ENCODE measurements at places on chromosomes 2 and 18.

DNA sequence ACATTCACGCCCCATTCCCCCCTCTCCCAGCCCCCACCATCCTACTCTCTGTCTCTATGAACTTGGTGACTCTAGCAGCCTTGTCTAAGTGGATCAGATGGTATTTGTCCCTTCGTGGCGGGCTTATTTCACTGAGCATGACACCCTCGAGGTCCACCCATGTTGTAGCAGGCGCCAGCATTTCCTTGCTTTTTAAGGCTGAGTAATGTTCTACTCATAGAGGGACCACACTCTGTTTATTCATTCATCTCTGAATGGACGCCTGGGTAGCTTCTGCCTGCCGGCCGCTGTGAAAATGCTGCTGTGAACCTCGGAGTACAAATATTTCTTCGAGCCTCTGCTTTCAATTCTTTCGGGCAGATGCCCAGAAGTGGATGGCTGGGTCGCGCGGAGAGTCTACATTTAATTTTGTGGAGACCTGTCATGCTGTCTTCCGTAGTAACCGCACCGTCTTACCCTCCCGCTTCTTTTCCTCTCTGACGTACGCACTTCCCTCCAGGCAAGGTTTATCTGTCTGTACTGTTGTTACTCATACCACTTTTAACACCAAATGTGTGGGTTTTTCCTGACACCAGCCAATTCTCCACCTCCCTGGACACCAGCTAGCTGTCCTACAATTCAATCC lies 5.6 kb downstream of the CROCC2 start:
- DNase-seq, result peak; percentile 65

- DNase-seq, result no peak
Observed at GRCh38 chr2:29562319-29562718, 359.1 kb downstream of the ALK start.

GRCh38 chr2:170586571-170587095 lies 128.5 kb upstream of the SP5 start:
- no peak for DNase-seq

DNA sequence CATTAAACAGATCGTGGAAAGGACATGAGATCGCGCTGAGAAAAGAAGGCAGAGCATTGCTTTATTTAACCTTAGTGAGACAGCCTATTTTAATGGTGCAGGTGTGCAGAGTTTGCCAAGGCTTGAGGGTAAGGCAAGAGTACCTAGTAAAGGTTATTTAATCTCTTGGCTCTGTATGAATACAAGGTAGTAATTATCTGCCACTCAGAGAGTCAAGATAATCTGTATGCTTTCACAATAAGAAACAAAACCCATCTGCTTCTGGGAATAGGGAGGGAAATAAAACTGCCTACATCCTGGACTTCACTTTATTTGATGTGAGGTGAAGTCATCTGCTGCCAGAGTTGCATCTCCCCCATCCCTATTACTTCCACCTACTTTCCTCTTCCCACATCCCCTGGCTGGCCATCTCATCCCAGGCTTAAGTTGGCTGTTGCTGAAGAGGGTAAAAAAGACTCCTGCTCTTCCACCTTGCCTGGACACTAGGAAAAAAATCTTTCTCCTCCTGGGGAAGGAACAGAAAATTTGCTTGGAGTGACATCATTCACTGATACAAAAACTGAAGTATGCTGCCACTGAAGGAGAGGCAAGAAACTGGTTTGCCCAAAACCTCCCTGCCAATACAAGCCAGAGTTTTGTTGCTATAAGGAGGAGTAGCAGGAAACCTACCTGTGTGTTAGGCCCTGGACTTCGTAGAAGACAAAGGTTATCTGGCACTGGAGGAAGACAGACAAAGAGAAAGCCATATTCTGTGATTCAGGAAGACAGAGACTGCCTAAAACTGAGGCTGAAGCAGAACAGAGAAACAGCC lies 35.8 kb upstream of the ARHGAP25 start:
- DNase-seq, result no peak
